Lower lobe of right lung (tissue), 2 donors: ENCODE measurements at places on chromosomes 1 and 21.

- DNase-seq: no peak
Measured at GRCh38 chr21:44890961-44891541, 17.6 kb upstream of the PTTG1IP start.

DNA sequence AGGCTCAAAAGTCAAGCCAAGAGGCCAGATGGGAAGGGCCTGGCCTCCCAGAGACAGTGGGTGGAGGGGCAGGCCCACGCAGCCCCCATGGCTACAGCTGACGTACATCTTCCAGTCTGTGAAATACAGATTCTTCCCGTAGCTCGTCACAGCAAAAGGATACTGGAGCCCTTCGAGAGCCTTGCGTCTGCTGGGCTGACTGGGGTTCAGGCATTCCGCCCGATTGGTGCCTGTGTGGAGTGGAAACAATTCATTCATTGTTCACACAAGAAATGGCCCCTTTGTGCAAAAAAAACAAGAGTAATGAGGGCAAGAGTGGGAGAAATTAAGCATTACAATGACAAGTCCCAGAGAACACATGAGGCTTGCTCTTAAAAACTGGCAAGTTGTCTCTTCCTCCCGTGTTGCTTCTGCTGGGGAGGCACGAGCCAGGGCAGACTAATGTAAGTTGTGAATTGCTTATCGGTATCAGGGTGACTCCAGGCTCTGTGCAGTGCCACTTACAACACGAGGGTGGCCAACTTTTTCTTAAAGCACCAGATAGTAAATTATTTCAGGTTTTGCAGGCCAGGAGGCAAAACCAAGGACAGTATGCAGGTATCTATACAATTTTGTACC, 85.1 kb downstream of the NID1 start:
- no peak for DNase-seq

DNA sequence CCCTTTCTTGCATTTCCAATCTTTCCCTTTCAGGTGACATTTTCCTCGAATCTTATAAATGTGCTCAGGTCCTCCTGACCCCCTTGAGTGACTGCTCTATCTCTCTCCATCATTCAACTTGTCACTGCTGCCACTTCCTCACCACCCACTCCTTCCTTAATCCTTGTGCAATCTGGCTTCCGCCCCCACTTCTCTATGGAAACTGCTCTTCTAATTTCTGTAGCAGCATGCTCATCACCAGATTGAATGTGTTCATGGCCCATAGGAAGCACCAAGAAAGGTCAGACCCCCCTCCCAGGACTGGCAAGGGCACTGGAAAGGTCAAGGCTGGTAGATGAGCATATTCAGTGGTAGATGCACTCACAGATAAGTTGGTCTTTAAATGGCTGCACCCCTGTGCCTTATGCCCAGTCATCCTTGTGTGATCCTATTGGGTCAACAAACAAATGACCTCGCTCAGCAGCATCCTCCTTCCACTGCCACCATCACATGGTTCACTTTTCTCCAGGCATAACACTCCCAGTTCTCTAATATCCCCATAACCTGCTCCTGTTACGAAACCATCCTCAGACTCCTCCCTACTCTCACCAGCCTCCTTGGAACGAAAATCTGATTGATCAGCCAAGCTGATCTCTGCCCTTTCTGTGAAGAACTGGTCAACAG, 288.5 kb upstream of the POU3F1 start:
- no peak for DNase-seq

- no peak for DNase-seq
Measured at GRCh38 chr1:83929184-83929583, 69.7 kb downstream of the TTLL7 start.

GRCh38 chr1:239987103-239987745, 104.5 kb upstream of the FMN2 start:
- DNase-seq: peak; percentile 55

GRCh38 chr1:240391660-240392260, 220.2 kb downstream of the GREM2 start:
- no peak for DNase-seq

GRCh38 chr1:6026095-6026809, 19.4 kb upstream of the KCNAB2 start:
- DNase-seq: peak; percentile 95

- no peak for DNase-seq
Measured at GRCh38 chr1:156560585-156561163, 11.7 kb downstream of the IQGAP3 start.

DNA sequence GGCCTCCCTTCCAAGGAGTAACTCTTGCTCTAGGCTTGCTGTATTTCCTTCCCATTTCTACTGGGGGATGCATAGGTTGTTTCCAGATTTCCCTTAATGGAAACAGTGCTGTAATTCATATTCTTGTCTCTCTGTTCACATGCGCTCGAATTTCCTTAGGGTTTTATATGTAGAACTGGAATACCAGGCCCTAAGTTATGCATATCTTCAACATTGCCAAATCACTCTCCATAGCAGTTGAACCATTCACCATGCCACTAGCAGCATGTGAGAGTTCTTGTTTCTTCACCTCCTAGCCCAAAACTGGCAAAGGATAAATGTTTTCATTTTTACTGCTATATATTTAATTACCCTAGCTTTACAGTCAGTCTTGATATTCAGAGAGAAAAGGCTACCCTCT, 12.8 kb downstream of the MAP10 start:
- DNase-seq: no peak

DNA sequence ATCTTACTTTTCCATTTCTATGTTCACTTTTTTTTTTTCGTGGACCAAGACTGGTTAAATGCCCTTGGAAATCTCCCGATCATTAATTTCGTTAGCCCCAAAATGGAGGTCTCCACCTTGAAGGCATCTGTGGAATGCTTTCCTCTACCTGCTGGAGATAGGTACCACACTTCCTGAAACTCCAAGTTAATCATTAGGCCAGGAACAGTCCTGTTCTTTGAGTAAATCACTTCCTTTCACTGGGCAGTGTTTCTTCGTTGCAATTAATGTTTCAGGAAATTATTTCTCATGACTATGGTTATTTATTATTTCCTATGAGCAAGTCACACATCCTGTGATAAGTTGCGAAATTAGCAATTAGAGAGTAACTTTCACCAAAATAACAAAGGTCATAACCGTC, 225.2 kb upstream of the LYPLAL1 start:
- DNase-seq: no peak
